ENCODE measurements at places on chromosomes 13 and 19. TPM values are rescaled to one million over a fixed set of nuclear protein-coding genes. Genes with fewer than 3 reads are reported as not detected.

DNA sequence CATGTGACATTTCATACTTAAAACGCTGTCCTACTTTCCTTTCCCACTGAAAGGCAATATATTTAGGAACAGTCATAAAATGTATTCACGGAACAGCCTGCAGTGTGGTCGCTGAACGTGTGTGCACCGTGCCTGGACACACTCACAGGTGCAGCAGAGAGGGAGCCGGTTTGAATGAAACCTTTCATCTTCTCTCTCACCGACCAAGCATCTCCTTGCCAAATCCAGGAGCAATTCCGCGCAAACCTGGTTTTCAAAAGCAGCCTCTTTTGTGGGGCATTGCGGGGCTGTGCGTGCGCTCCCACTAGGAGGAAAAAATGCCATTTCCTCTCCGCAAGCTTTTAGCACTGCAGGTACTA, 1.0 kb downstream of the DCLK1 start:
- H3K27me3 ChIP-seq, result no peaks in the 10 kb centered on the region
- no peaks in the 10 kb centered on the region for H3K36me3 ChIP-seq
- H3K4me3 ChIP-seq, result peak overlapping the region; percentile 75
- peaks cover 11% of the 10 kb centered on the region for H3K4me1 ChIP-seq

PPP1R37 gene
- 24.4 TPM for polyA plus RNA-seq

- no peak overlapping the region for H3K4me3 ChIP-seq
- H3K27ac ChIP-seq, result peak overlapping the region; percentile 84
- H3K4me1 ChIP-seq, result peaks cover 11% of the 10 kb centered on the region
- peak; percentile 34 for DNase-seq
- no peaks in the 10 kb centered on the region for H3K27me3 ChIP-seq
- no peaks in the 10 kb centered on the region for H3K36me3 ChIP-seq
Observed at GRCh38 chr13:76879203-76879882, 6.9 kb downstream of the KCTD12 start.

DNA sequence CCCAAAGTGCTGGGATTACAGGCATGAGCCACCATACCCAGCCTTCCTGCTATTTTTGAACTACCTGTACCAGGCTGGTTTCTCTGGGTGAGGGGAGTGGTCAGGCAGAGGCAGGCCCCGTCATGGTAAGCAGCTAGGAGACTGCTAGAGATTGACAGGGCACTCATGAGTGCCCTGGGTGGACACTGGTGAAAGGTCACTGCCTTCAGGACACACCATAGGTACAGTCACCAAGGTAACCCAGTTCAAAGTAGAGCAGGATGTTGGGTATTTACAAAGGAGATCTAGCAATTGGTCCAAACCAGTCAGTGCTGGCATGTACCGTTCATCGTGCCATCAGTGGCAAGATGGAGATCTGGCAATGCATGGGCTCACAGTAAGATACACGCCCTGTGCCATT, 25.5 kb downstream of the DPRX start:
- H3K27me3 ChIP-seq, result peaks cover 7% of the 10 kb centered on the region
- DNase-seq, result no peak
- H3K4me3 ChIP-seq, result no peak overlapping the region
- H3K4me1 ChIP-seq, result no peaks in the 10 kb centered on the region
- H3K27ac ChIP-seq, result no peak overlapping the region

PGLYRP1 gene
- not detected for polyA plus RNA-seq

GRCh38 chr19:42497492-42498168, 30.7 kb downstream of the CEACAM1 start:
- no peak overlapping the region for H3K4me3 ChIP-seq
- H3K36me3 ChIP-seq, result no peaks in the 10 kb centered on the region
- no peak overlapping the region for H3K27ac ChIP-seq
- no peaks in the 10 kb centered on the region for H3K27me3 ChIP-seq

- no peaks in the 10 kb centered on the region for H3K4me1 ChIP-seq
- H3K4me3 ChIP-seq, result no peak overlapping the region
- no peak overlapping the region for H3K27ac ChIP-seq
- no peaks in the 10 kb centered on the region for H3K36me3 ChIP-seq
- DNase-seq, result peak; percentile 93
Observed at GRCh38 chr19:19145684-19146608, 7.7 kb upstream of the TMEM161A start.

- no peaks in the 10 kb centered on the region for H3K4me1 ChIP-seq
- no peak for DNase-seq
- no peaks in the 10 kb centered on the region for H3K36me3 ChIP-seq
- H3K4me3 ChIP-seq, result no peak overlapping the region
- H3K27me3 ChIP-seq, result no peaks in the 10 kb centered on the region
Observed at GRCh38 chr13:31968473-31968872, 63.1 kb upstream of the FRY start.

- H3K4me3 ChIP-seq, result no peak overlapping the region
- H3K4me1 ChIP-seq, result no peaks in the 10 kb centered on the region
Observed at GRCh38 chr13:41232578-41233480, 30.5 kb downstream of the MTRF1 start.

A1BG gene
- 61.4 TPM for polyA plus RNA-seq

- H3K36me3 ChIP-seq, result peaks cover 20% of the 10 kb centered on the region
- no peaks in the 10 kb centered on the region for H3K4me1 ChIP-seq
- H3K27me3 ChIP-seq, result no peaks in the 10 kb centered on the region
Observed at GRCh38 chr13:24892829-24893228, 128.9 kb downstream of the RNF17 start.

- H3K27me3 ChIP-seq, result no peaks in the 10 kb centered on the region
- DNase-seq, result peak; percentile 95
Observed at GRCh38 chr19:14450168-14450874, 17.2 kb downstream of the PKN1 start.

TEAD2 gene
- polyA plus RNA-seq, result 27.9 TPM

DNA sequence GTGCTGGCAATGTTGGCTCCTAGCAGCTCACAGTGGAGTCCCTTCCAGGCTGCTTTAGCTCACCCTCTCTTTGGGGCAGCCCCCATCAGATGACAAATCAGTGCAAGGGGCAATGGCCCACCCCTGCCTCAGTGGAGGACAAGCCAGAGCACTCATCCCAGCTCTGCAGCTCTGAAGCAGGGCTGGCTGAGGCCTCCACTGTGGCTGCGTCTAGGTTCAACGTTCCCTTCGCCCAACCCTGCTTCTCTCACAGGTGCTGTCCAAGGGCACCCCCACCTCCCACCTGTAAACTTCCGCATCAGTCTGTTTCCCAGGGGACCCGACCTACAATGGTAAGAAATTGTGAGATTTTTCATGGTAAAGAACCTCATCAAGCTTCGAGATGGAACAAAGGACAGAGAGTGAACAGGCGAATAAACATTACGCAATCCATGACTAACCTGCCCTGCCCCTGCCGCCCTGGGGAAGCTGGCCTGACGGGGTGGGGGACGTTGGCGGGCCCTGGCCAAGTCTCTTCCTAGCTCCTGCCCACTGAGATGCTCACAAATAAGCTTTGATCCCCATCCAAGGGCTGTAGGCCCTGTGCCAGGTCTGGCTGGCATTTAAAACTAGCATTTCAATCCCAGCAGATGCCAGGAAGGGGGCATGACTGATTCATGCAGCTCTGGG, 40.5 kb downstream of the DZIP1 start:
- H3K4me3 ChIP-seq, result no peak overlapping the region
- no peaks in the 10 kb centered on the region for H3K27me3 ChIP-seq
- H3K27ac ChIP-seq, result no peak overlapping the region
- DNase-seq, result no peak

IQCN gene
- polyA plus RNA-seq, result 1.9 TPM

- H3K27ac ChIP-seq, result no peak overlapping the region
- H3K27me3 ChIP-seq, result no peaks in the 10 kb centered on the region
- H3K4me3 ChIP-seq, result no peak overlapping the region
- H3K36me3 ChIP-seq, result no peaks in the 10 kb centered on the region
- DNase-seq, result no peak
Observed at GRCh38 chr19:1336079-1336684, 47.5 kb upstream of the NDUFS7 start.

- no peak overlapping the region for H3K4me3 ChIP-seq
- no peaks in the 10 kb centered on the region for H3K27me3 ChIP-seq
- no peak for DNase-seq
- H3K36me3 ChIP-seq, result no peaks in the 10 kb centered on the region
Observed at GRCh38 chr13:21066946-21067345, 5.6 kb upstream of the LATS2 start.

DNA sequence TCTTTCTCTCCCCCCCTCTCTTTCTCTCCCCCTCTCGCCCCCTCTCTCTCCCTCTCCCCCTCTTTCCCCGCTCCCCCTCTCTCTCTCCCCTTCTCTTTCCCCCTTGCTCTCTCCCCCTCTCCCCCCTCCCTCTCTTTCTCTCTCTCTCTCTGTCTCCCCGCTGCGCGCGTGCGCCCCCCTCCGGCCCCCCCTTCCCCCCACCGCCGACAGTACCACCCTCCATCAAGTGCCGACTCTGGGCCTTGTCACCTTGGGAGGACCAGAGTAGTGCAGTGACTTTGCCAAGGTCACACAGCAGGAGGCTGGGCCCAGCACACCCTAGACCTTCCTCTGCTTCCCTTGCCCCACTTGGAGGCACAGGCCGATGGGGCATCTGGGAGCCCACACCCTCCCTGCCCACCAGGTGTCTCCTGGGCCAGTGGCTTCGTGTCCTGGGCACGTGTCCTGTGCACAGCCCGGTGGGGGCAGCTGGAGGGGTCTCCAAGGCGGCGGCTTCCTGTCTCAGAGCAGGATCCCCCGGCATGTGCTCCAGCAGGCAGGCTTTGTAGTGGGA, 121.6 kb downstream of the KDM4B start:
- peak overlapping the region; percentile 95 for H3K27ac ChIP-seq
- H3K4me1 ChIP-seq, result peaks cover 12% of the 10 kb centered on the region
- no peak overlapping the region for H3K4me3 ChIP-seq
- H3K27me3 ChIP-seq, result no peaks in the 10 kb centered on the region

DNA sequence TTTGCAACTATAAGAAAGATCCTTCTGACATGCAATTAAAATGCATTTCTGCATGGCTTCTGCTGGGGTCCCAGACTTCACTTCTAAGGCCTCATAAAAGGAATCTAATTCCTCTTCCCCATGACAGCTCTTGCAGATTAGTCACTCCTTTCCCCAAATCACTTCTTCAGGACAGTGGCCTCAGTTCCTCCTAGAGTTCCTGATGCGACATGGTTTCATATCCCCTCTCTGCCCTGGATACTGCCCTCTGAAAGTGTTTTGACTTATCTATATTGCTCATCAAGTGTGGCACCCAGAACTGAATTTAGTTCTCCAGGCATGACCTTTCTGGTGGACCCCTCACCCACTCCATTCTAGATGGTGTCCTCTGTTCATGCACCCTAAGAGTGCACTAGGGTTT, 238.1 kb downstream of the FOXO1 start:
- H3K4me3 ChIP-seq, result no peak overlapping the region
- H3K4me1 ChIP-seq, result peaks cover 6% of the 10 kb centered on the region
- no peaks in the 10 kb centered on the region for H3K27me3 ChIP-seq
- H3K27ac ChIP-seq, result no peak overlapping the region
- H3K36me3 ChIP-seq, result no peaks in the 10 kb centered on the region
- no peak for DNase-seq

- H3K4me1 ChIP-seq, result peaks cover 2% of the 10 kb centered on the region
- H3K27me3 ChIP-seq, result no peaks in the 10 kb centered on the region
- no peak overlapping the region for H3K4me3 ChIP-seq
- H3K27ac ChIP-seq, result no peak overlapping the region
- no peaks in the 10 kb centered on the region for H3K36me3 ChIP-seq
- DNase-seq, result no peak
Observed at GRCh38 chr13:73146707-73147106, 87.9 kb downstream of the KLF5 start.

DNA sequence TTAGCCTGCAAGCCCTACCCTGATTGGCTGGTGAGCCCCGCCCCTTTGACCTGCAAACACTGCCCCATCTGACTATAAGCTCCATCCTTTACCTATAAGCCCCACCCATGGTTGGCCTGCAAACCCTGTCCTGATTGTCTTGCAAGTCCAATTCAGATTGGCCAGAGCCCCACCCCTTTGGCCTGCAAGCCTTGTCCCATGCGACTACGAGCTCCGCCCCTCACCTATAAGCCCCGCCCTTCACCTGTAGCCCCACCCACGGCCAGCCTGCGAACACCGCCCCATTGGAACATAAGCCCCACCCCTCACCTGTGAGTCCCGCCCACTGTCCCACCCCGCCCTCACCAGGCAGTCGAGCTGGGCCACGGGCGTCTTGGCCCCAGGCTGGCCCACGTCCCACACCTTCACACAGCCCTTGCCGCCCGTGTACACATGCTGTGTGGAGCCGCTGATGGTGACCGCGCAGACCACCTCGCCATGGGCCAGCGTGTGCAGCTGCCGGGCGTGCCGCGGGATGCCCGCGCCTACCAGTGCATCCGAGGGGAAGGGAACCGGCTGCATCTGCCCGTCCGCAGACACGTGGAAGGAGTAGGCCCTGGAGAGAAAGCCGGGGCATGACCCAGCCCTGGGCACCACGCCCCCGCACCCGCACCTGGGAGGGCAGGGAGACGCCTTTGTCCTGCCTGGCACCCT, 22.9 kb downstream of the TLE2 start:
- peaks cover 9% of the 10 kb centered on the region for H3K4me1 ChIP-seq
- no peak for DNase-seq
- peaks cover 14% of the 10 kb centered on the region for H3K27me3 ChIP-seq
- no peaks in the 10 kb centered on the region for H3K36me3 ChIP-seq
- H3K4me3 ChIP-seq, result no peak overlapping the region

- no peaks in the 10 kb centered on the region for H3K36me3 ChIP-seq
- no peak overlapping the region for H3K4me3 ChIP-seq
- H3K27ac ChIP-seq, result no peak overlapping the region
- no peaks in the 10 kb centered on the region for H3K27me3 ChIP-seq
Observed at GRCh38 chr13:26495750-26496149, 61.7 kb upstream of the WASF3 start.

GRCh38 chr19:4042731-4043082, 24.0 kb downstream of the ZBTB7A start:
- H3K27ac ChIP-seq, result no peak overlapping the region
- no peak overlapping the region for H3K4me3 ChIP-seq
- no peak for DNase-seq
- H3K36me3 ChIP-seq, result peaks cover 4% of the 10 kb centered on the region

DNA sequence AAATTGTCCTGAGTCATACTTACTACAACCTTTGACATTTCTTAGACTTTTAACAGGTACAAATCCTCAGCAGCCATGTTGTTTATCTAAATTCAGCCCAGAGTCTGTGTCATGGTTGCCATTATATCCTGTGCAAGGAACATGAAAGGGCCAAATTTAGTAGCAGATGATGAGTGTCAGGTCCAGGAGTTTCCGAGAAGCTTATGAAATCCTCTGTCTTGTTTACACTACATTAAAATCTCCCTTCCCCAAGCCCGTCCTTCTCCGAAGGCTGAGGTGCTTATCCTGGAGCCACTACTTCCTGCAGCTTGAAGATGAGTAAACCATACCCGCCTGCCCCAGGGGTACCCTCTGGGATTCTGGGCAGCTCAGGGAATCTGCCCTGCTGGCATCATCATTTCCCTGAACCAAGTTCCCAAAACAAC, 102.6 kb upstream of the SERP2 start:
- H3K27ac ChIP-seq, result peak overlapping the region; percentile 87
- no peak overlapping the region for H3K4me3 ChIP-seq
- H3K27me3 ChIP-seq, result no peaks in the 10 kb centered on the region

MISP3 gene
- 1.6 TPM for polyA plus RNA-seq

ZNF626 gene
- polyA plus RNA-seq, result 2.2 TPM

Data from SK-N-SH (cell line).